ENCODE measurements at places on chromosomes 12 and 14. TPM values are rescaled to one million over a fixed set of nuclear protein-coding genes. Genes with fewer than 3 reads are reported as not detected.
A peak's percentile ranks its signal among the peaks of the same experiment; 100 is the strongest.

Gene C12orf50
- total RNA-seq = 9.1 TPM

Gene TBC1D30
- 14.7 TPM for total RNA-seq

Gene CD9
- total RNA-seq = 442 TPM

Gene SERPINA5
- 0.24 TPM for total RNA-seq

Gene KRT6C
- total RNA-seq = 2.6 TPM

Gene C1R
- total RNA-seq = 141 TPM

DNA sequence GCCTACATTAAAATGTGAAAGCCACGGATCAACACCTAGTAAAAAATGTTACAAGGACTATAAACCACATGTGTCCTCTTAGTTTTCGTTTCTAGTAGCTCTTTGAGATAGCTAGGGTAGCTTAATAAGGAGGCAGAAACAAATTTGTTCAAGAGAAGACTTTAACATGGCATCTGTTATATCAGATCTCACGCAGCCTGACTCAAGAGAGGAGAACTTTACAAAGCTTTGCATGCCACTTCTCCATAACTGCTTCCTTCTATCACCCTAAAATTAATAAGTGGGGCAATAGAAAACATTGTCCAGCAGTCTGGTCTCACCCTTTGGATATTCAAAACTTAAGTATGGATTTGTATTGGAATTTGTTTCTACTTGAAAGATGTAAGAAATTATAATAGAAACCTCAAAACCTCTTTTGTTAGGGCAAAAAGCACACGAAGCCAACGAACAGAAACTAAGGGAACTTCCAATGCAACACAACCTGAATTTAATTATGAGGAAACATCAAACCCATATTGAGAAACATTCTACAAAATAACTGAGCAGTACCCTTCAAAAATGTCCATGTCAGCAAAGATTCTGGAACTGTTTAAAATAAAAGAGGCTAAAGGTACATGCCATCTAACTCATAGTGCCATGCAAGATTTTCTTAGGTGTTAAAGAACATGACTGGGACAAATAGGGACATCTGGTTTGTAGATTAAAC lies 194.8 kb downstream of the LRIG3 start:
- DNase-seq = no peak

DNA sequence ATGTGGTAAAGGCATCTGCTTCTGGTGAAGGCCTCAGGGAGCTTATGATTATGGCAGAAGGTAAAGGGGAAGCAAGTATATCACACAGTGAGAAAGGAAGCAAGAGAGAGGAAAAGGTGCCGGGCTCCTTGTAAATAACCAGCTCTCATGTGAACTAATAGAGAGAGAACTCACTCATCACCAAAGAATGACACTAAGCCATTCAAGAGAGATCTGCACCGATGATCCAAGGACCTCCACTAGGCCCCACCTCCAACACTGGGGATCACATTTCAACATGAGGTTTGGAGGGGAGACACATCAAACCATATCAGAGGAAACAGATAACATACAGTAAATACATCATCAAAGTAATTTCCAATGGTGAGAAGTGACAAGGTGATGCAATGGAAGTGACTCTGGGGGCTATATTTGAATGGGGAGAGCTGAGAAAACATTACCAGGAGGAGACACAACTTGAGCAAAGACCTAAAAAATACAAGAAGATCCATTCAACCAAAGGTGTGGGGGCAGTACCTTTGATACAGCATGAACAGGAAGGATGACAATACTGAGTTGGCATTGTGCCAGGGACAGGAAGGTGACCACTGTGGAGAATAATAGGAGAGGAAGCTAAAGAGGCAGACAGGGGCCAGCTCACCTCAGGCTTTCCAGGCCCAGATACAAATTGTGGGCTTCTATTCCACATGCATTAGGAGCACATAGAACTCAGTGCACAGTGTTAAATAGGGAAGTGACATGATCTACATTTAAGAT lies 134.4 kb upstream of the GRIP1 start:
- no peak for DNase-seq

DNA sequence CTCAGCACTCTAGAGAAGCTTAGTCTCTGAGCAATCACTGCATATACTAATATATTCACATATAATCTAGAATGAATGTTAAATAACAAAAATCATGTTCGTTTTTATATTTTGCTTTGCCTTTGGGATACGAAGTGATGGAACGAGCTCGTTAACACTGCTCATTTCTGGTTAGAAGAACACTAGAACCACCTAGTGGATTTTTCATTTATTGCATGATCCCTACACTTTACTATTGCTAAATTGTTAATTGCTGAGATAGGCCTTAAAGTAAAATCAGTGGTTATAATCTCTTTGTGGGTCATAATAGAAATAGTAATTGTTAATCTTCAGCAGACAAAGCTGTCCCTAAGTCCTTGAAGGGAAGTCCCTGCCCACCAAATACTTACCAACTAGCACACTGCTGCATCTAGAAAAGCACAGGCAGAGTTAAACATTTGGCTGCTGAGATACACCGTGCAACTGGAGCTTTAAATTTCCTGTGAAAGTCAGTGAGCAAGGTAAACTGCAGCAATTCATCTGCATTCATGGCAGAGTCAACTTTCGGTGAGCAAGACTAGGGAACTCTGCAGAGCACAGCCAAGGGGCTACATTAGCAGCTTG lies 353.7 kb downstream of the APAF1 start:
- DNase-seq = peak; percentile 59

DNA sequence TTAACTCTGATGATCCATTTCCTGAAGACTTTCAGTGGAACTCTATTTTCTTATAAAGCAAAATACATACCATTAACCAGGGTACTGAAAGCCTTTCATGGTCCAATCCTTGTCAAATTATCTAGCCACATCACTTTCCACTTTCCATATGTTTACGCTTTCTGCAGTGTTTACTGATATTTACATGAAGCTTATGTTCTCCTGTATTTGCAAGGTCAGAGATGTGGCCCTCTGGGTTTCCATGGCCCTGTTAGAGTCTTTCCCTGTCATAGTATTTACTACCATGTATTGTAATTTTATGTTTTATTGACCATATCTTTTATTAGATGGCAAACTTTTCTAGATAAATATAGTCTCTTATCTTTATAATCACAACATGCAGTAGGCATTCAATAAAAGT lies 23.5 kb upstream of the IGF1 start:
- no peak for DNase-seq

GRCh38 chr14:77190977-77191376 lies 9.4 kb downstream of the TMEM63C start:
- DNase-seq = no peak

- DNase-seq = no peak
Observed at GRCh38 chr14:74583689-74584434, 28.2 kb downstream of the LTBP2 start.

GRCh38 chr12:10867381-10867780 lies 16.7 kb downstream of the PRH1 start:
- DNase-seq = no peak

DNA sequence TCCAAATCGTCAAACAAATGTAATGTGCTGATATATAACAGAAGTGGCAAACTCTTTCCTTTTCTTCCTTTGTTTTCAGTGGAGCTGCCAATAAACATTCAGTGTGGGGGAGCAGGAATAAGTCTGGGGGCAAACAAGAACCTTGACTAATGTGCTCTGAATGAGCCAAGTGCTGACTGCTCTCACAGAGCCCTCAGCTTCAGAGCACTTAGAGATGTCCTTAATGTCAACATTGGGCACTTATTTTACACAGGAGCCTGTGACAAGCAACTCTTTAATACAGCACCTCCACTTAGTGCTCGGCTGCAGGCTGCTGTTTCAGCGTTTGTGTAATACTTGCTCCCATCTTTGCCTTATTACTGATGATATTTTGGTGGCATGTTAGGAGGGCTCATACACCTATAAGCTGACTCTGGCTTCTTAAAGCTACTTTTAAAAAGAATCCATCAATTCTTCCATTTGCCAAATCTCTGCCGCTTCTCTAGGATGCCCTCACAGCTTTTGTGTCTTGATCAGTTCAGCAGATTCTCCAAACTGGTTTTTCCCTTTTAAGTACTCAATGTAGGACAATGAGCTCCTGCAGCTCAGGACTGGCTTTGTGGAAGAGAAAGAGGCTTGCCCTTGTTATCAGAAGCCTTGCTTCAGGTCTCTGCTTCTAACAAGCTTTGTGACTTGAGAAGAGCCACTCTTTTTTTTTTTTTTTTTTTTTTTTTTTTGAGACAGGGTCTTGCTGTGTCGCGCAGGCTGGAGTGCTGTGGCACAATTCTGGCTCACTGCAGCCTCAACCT lies 206.6 kb downstream of the MON2 start:
- DNase-seq = no peak

DNA sequence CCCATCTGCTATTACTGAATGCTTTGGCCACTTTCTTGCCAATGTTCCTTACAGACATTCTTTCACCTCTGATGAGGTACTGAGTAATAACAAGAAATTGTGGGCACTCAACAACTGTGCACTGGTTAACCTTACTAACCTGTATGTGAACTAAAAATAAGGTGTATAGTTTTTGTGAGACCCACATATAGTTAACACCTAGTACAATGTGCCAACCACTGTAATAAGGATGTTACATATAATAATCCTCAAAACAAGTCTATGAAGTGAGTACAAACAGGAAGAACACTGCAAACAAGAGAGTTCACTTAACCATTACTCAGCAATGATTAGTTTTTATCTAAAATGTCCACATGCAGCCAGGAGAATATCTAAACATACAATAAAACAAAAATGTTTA lies 4.5 kb downstream of the DDHD1 start:
- DNase-seq = no peak

GRCh38 chr12:120079411-120080400 lies 36.8 kb downstream of the RAB35 start:
- no peak for DNase-seq

GRCh38 chr14:34420547-34421150 lies 41.4 kb downstream of the SPTSSA start:
- no peak for DNase-seq

- DNase-seq = no peak
Observed at GRCh38 chr12:114447274-114447716, 41.4 kb upstream of the TBX5 start.

GRCh38 chr12:53538209-53538689 lies 31.0 kb upstream of the NPFF start:
- no peak for DNase-seq

DNA sequence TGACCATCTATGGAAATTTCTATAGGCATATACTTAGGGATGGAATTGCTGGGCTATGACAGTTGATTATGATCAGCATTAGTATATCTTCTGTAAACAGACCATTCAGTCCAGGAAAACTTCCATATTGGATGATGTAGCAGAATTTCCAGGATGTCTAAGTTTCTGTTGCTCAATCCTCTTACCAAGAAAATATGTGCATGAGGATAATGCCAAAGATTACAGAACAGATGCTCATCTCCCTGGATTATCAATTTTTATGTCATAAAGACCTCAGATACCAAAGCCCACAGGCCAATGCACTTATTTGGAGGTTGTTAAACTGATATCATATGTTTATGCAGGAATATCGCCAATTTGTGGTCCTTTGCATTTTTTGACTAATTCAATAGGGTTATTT lies 354.4 kb upstream of the FLRT2 start:
- DNase-seq = peak; percentile 57

GRCh38 chr12:117517219-117517739 lies 155.9 kb upstream of the NOS1 start:
- DNase-seq = no peak

DNA sequence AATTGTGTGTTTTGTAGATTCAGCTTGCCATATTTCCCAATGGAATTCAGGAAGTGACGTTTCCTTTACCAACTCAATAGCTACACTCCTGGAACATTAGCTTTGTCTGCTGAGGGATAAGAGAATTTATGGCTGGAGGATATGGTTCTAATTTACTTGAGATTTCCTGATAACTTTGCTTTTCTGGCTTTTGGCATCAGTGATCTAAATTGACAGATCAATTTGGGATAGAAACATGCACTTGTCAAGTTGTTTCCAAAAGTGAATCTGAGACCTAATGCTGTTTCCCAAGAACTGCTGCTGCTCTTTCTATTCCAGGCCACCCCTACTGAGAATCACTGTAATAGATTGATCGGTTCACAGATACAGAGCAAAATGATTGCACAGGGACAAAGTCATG lies 43.2 kb downstream of the MGAT4C start:
- no peak for DNase-seq

DNA sequence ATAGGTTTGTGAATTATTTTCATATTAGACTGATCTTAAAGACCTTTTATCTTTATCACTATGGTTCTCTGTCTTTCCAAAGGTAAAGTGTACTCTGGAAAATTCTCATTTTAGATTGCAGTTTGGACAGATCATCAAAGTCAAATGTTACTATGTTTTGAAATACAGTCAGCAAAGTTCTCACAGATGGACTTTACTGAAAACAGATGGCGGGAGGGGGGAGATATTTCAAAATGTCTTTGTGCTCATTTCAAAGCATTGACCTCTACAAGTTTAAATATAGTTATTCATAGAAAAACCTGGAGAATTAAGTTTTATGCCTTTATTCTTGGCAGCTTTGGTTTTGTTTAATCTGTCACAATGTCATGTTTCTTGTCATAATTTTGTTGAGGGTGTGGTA lies 51.8 kb upstream of the LRTM2 start:
- DNase-seq = no peak

GRCh38 chr12:121894633-121895032 lies 6.0 kb downstream of the PSMD9 start:
- DNase-seq = peak; percentile 32

- no peak for DNase-seq
Observed at GRCh38 chr14:87679866-87680265, 313.1 kb downstream of the GALC start.

DNA sequence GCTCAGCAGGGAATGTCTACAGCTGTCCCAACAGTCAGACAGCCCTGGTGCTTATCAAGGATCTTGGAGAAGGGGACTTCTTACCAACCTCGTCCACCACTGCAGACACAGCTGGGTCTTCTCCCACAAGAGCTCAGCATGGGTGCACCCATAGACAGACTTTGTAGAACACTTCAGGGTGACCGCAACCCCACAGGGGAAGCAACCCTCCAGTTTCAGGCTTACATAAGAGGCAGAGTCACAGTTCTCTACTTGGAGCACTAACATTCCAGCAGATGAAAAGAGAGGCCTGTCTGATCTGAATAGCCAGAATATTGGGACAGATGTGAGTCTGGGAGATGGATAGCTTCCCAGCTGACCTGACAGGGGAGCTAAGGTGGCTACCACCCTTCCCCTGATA lies 3.5 kb upstream of the CLEC1A start:
- DNase-seq = no peak

- DNase-seq = peak; percentile 40
Observed at GRCh38 chr12:108349278-108349688, 10.2 kb upstream of the CMKLR1 start.

DNA sequence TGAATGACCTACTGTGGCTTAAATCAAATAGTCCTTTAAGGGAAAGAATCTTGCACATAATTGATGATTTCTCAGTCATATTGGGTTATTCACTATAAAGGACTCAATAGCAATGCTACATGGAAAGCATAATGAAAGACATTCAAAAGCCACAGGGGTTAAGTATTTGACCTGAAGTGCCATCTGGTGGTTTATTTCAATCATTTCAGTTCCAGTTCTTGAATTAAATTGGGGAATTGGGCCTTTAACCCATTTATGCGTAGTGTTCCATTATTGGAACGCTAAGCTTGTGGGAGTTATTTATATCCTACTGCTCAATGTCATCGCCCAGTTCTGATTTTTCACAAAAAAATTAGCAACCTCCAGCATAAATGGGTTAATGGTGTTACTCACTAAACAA lies 41.3 kb upstream of the C12orf71 start:
- peak; percentile 40 for DNase-seq

- DNase-seq = no peak
Observed at GRCh38 chr14:72418806-72419205, 475.1 kb downstream of the DPF3 start.

Data from umbilical cord (tissue), 2 donors.